Activated CD8-positive, alpha-beta memory T cell treated with anti-CD3 and anti-CD28 coated beads, Interleukin-2, amount 10 ng/mL, durations not matched to agents 7 days and 5 days (primary cell): ENCODE measurements at places on chromosomes 16 and 17. TPM values are rescaled to one million over a fixed set of nuclear protein-coding genes. Genes with fewer than 3 reads are reported as not detected.

Gene CRYBA1
- total RNA-seq: not detected

Gene TMEM132E
- total RNA-seq: not detected

Gene ZSCAN10
- total RNA-seq: 0.21 TPM

Gene B9D1
- 2.6 TPM for total RNA-seq

DNA sequence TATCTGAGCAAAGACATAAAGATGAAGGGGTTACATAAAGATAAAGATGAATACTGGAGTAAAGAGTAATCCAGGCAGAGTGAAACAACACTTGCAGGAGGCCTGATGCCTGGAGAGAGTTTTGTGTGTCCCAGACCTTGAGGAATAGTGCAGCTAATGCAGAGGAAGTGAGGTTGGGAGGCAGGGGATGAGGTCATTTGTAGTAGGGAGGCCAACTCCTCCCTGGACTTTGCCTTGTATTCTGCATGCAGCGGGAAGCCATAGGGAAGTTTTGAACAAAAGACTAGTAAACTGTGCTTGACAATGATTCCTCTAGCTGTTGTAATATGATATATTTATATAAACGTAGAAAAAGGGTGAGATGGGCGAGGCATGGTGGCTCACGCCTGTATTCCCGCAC, 356.6 kb downstream of the KCNJ2 start:
- no peaks in the 10 kb centered on the region for H3K27me3 ChIP-seq
- DNase-seq: no peak
- no peak overlapping the region for H3K27ac ChIP-seq
- H3K4me3 ChIP-seq: no peak overlapping the region

DNA sequence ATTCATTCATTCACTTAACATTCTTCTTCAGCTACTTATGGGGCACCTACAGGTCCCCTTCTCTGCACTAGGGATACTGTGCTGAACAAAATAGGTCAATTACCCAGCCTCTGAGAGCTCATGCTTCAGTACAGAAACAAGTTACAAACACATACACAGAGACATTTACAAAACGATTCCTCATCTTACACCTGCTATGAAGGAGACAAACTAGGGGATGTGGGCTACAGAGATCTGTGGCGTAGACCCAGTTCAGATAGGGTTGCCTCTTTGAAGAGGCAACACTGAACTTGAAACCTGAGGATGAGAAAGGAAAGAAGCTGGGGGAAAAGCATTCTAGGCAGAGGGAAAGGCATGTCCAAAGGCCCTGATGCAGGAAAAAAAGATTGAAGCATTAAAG, 5.2 kb downstream of the IL21R start:
- peaks cover 80% of the 10 kb centered on the region for H3K4me1 ChIP-seq
- peak overlapping the region; percentile 44 for H3K4me3 ChIP-seq
- DNase-seq: peak; percentile 47
- H3K27me3 ChIP-seq: no peaks in the 10 kb centered on the region
- peak overlapping the region; percentile 89 for H3K27ac ChIP-seq

GRCh38 chr17:6454495-6455320, 10.5 kb downstream of the PIMREG start:
- no peaks in the 10 kb centered on the region for H3K36me3 ChIP-seq
- no peak overlapping the region for H3K4me3 ChIP-seq

GRCh38 chr16:29844575-29845331, 18.3 kb downstream of the CDIPT start:
- H3K36me3 ChIP-seq: peaks cover 22% of the 10 kb centered on the region
- H3K4me3 ChIP-seq: no peak overlapping the region
- no peaks in the 10 kb centered on the region for H3K4me1 ChIP-seq
- DNase-seq: no peak
- no peaks in the 10 kb centered on the region for H3K27me3 ChIP-seq

DNA sequence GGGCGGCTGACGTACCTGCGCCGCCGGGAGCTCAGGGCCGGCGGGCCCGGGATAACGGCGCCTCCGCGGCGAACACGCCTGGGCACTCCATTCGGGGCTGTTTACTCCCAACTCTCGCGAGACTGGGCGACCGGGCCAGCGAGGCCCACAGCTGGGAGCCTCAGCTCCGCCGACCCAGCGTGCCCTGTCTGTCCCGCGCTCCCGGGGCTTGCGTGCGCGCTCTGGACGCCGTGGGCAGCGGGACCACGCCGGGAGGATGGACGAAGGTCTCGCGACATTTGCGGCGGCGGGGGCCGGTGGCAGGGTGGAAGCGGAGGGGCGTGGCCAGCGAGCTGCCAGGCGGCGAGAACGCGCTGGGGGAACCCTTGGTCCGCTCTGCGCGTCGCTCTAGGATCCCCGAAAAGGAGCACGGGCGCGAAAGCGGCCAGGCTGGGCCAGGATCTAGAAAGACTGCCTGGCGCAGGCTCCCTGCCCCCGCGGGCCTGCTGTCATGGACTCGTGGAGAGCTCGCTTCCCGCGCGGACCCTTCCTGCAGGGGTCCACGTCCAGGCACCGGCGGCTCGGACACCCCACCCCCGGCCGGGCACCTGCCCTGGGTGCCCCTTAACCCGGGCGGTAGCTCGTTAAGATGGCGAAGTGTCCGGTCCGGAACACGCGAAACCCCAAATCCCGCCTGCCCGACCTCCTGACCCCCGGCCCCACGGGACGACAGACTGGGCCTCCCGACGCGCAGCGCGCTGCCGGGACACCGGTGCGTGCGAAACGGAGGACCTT, at the start of gene MBTPS1:
MBTPS1 (minus strand) TSS at position 223 of the 774 bp plus-strand sequence. CDS start 15,159 bp downstream, outside the sequence.
- peak; percentile 98 for DNase-seq
- peak within 1 kb of the TSS; percentile 93 for H3K27ac ChIP-seq
- peaks cover 3% of the 10 kb centered on the region for H3K36me3 ChIP-seq
- H3K27me3 ChIP-seq: no peaks in the 10 kb centered on the region
- H3K4me1 ChIP-seq: peaks cover 23% of the 10 kb centered on the region
- peak within 1 kb of the TSS; percentile 88 for H3K4me3 ChIP-seq

- peaks cover 19% of the 10 kb centered on the region for H3K36me3 ChIP-seq
- H3K4me1 ChIP-seq: peaks cover 34% of the 10 kb centered on the region
- peaks cover 9% of the 10 kb centered on the region for H3K27me3 ChIP-seq
- peak overlapping the region; percentile 97 for H3K4me3 ChIP-seq
These were observed 667 bp downstream of the PSMD3 start for GRCh38 chr17:39981207-39981741.

DNA sequence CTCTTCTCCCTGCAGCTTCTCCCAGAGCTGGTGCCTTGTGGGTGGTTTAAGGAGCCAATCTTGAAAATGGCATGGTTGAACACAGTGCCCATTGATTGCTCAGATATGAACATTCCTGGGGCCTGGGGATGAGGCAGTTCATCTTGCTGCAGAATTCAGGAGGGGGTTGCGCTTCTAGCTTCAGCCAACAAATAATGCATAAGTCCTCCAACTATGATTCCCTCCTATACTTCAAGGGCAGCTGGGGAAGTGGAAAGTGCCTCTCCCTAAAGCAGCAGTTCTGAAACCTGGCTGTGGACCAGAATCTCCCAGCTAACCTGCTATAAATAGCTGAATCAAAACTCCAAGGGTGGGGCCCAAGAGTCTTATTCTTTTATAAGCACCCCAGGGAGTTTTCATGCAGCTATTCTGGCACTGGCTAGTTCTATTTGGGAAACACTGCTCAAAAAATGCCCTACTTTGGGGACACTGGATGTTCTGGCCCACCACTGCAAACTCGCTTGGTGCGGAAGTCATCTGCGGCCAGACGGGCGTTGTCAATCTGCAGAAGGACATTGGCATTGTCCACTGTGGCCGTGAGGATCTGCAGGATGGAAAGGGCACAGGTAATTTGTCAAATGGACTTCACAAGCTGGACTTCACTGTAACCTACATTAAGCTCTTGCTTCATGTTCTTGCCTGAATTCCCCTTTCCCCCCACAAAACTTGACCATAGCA, 130.3 kb downstream of the CCDC144A start:
- H3K4me3 ChIP-seq: no peak overlapping the region
- no peaks in the 10 kb centered on the region for H3K27me3 ChIP-seq
- no peak for DNase-seq
- no peaks in the 10 kb centered on the region for H3K36me3 ChIP-seq

DNA sequence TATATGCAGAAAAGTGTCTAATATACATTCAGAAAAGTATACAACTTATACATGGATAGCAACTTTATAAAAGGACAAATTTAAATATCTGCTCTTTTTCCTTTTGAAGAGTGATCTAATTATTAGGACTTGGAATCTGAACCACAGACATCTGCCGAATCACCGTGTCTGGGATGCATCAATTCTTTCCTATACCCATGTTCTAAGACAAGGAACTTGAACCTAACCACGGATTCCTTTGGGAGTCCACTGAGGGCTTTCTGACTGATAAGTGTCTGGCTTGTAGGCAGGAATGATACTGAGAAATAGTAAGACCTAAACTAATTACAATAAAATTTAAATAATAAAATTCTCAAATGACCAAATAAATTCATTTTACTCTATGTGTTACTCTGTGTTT, 54.2 kb downstream of the NDEL1 start:
- no peaks in the 10 kb centered on the region for H3K4me1 ChIP-seq
- DNase-seq: no peak
- no peak overlapping the region for H3K27ac ChIP-seq
- peaks cover 2% of the 10 kb centered on the region for H3K36me3 ChIP-seq
- H3K27me3 ChIP-seq: no peaks in the 10 kb centered on the region
- H3K4me3 ChIP-seq: no peak overlapping the region
